ENCODE measurements at places on chromosomes 3 and 15.

DNA sequence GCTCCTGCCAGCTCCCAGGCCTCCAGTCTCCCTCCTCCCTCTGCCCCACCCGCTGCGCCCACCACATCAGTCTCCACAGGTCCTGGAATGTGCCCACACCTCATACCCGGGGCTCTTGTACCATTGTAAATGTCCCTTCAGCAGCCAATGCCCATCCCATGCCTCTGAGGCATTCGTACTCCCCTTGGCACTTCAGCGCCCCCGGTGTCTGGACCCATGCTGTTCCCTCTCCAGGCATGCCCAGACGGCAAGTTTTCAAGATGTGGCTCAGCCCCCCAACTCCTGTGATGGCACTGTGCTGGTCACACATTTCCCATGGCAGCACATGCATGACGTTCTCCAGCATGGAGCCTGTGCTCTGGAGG, 13.3 kb downstream of the PLXND1 start:
- DNase-seq = no peak

- DNase-seq = no peak
These were observed 18.7 kb downstream of the KLHL18 start for GRCh38 chr3:47301456-47301855.

DNA sequence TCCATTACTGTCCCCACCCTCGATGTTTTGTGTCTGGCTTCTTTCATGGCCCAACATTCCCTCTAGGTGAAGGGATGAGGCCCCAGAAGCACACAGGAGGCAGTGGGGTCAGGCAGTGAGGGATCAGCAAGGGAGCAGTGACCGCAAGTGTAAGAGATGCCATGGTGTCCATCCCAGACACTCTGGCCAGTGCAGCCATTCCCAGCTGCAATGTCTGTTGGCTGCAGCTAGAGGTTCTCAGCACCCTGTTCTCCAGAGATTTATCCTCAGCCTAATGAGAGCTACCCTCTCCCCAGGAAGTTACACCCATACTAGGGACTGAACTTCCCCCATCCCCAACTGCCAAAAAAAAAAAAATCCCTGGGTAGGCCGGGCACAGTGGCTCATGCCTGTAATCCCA, 40.2 kb downstream of the TRANK1 start:
- no peak for DNase-seq

DNA sequence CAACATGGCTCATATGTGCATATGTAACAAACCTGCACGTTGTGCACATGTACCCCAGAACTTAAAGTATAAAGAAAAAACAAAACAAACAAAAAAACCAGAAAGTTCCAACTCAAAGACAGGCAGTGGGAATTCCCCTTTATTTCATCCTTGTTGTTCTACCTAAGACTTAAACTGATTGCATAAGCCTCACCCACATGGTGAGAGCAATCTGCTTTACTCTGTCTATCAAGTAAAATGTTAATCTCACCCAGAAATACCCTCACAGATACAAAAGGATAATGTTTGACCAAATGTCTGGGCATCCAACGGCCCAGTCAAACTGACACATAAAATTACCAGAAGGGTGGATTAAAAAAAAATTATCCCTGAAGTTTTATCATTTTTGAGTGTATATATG, 190.9 kb upstream of the PLSCR5 start:
- no peak for DNase-seq

- peak; percentile 19 for DNase-seq
These were observed 19.8 kb downstream of the GNB5 start for GRCh38 chr15:52171386-52171785.

- no peak for DNase-seq
These were observed 428.0 kb downstream of the ROBO1 start for GRCh38 chr3:79339846-79340245.

- no peak for DNase-seq
These were observed 33.0 kb downstream of the ZNF445 start for GRCh38 chr3:44444437-44444836.

DNA sequence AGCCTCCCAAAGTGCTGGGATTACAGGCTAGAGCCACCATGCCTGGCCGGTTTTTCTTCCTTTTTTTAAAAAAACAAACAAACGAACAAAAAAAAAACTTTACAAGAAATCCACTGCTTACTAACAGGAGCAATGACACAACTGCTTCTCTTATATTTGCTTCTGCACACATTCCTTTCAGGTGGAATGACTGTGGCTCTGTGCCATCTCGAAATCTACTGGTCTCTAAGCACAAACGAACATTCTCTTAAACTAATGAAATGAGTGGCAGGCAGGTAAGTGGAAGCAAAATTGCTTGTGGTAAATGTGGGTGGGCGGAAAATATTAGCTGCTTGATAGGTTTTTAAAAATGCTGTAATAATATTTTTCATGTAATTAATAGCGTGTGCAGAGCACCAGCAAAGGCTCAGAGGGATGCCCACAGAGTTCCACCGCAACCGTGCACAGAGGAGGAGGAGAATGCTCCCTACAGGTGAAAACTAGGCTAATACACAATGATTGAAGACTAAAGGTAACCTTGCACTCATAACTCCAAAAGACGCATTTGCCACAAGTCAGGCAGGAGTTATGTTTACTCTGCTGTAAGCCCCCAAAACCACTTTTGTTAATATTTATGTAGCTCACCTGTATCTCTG, 77.4 kb downstream of the LSAMP start:
- DNase-seq = no peak

GRCh38 chr3:24360957-24361356, 133.7 kb downstream of the THRB start:
- DNase-seq = no peak

DNA sequence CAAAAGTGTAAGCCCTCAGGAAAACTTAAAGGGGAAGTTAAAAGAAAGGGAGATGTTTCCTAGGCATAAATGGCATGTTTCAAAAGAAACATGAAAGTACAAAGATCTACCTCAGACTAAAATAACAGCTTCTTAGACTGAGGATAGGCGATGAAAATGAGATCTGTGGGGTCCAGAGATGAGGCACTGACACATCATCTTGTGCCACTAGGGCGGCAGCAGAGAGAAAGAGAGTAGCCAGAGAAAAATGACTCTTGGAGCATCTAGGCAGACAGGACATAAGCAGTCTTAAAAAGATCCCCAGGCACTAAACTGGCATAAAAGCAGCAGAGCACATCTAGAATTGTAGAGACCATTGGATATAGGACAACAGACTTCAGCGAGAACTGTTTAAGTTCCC, 42.5 kb upstream of the RFX7 start:
- no peak for DNase-seq

- DNase-seq = no peak
These were observed 168.8 kb downstream of the CHDH start for GRCh38 chr3:53677413-53677812.

DNA sequence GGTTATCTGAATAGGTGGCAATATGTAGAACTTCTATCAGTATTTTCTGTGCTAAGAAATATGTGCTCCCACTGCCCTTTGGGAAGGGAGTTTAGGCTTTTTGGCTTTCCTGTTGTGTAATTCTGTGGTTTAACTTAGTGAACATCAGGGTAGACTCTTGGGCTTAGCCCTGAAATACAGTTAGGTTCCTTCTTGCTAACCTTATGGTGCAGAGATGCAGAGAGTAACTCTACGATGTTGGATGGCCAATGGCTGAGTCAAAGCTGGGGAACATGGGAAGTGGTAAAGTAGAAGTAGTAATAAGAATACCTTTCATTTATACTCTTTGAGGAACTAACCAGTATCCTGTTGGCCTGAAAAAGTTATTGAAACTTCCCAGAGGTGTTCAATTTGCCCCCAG, 80.8 kb upstream of the IL12A start:
- DNase-seq = no peak

DNA sequence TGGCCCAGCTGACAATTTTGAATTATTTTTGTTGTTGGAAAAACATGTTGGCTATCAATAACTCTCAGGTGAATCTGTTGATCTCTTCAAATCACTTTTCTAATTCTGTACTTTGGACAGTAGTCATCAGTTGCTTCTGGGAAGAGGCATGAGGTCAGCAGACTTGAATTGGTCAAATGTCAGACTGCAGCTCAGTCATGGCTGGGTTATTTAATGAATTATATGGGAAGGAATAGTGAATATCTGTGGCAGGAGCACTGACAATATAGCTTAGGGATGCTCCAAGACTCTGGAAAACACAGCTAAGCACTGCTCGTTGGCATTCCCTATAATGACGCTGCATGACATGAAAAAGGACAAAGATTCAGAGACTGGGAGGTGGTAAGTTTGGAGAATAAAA, 98.8 kb upstream of the GAP43 start:
- DNase-seq = no peak

DNA sequence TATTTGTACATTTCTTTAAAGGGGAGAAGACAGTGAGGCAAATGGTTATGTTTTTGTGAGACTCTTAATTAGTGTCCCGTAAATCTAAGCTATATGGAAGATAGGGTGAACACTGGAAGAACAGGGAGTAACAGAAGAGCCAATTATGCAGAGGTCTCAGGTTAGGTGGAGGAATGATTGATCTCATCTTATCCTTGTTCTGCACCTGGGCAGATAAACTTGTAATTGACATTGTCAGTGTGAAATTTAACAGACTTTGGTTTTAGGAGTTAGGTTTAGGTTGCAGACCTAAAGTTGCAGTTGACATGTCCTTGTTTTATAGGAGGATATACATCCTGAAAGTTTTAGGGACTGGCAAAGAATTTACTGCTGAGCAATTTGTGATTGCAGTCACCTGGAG, 3.1 kb upstream of the TWF2 start:
- no peak for DNase-seq

- DNase-seq = no peak
These were observed 13.2 kb downstream of the USP3 start for GRCh38 chr15:63517628-63518027.

GRCh38 chr3:155350571-155350970, 57.1 kb upstream of the STRIT1 start:
- no peak for DNase-seq

GRCh38 chr3:25130724-25131520, 297.1 kb upstream of the RARB start:
- DNase-seq = no peak

Data from CD4-positive, alpha-beta T cell treated with Interleukin-17A for 1 hour (primary cell).